Pons (tissue), 1 donor: ENCODE measurements at places on chromosomes 5 and 9.

- no peak for DNase-seq
Observed at GRCh38 chr9:131708226-131709002, 31.5 kb downstream of the RAPGEF1 start.

DNA sequence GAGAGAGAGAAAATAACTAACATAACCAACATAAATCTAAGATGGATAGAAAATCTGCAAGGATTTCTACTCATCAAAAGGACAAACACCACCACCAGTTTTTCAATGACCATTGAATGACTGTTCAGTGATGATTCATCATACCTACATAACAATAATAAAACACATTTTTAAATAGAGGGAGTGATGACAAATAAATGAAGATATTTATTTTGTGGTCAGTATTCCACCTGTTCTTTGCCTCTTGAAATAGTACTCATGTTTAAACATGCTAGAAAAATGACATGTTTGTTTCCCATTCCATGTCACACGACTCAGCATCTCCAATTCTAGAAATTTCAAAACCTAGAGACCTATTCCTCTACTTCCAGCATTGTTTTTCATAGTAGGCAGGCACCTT lies 34.6 kb upstream of the ADAMTS16 start:
- no peak for DNase-seq

DNA sequence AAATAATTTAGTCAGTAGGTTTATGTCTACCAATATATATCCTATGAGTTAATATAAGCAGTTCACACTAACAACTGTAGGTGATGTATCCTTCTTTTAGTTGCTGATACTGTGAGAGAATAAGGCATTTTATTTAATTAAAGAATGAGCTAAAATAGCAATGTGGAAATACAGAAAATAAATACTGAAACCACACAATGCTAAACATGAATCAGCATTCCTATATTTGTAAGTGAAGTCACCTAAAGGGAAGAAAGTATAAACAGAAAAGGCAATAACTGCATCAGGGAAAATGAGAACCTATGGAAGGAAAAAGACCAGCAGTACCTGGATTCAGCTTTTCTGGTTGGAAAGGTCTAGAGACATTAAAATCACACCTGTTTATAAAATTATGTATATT lies 336.0 kb downstream of the PDE4D start:
- DNase-seq = no peak

DNA sequence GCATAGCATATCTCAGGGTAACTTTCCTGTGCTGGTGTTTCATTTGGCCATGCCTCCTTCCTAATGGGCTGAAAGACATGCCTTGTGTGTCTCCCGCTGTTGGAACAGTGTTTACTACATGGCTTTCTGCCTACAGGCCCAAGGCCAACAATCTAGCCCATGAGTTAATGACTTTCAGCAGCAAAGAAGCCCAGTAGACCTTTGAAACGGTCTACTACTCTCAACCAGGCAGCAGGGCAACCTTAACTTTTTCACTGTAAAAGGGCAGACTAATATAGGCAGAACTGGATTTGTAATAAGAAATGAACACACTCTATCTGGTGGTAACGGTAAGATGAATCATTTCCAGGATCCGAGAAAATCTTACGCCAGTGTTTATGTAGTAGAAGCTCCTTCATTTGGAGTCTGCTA lies 21.0 kb downstream of the C5orf15 start:
- DNase-seq = peak; percentile 58

DNA sequence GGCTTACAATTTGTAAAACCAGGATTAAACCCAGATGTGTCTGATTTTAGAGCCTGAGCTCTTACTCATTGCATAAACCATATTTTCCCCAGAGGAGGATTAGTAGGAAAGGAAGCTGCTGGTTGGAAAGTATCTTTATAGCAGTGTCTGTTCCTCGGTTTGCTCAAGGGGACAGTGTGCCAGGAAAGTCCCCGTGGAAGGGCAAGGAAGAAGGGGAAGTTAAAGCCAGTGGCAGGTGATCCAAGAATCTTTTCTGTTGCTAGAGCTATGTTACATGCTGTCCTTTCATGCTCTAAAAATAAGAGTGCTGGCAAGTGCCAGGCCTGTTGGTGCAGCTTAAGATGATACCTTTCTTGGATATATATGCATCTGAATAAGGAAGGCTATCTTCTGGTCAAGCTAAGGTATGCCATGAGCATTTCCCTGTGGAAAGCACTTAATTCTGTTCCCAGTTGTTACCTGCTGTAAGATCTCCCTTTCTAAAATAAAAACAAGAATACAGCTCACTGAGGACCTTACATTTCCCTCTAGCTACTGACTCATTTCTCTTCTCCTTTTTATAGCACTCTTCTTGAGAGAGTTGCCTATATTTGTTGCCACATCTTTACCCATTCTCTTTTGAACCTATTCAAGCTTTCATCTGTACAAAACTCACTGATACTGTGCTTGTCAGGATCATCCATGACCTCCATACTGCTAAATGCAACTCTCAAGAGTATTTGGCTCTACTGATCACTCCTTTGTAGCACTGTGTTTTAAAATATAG lies 8.0 kb downstream of the PDCD1LG2 start:
- no peak for DNase-seq

GRCh38 chr5:53482717-53483638 lies 2.5 kb downstream of the FST start:
- no peak for DNase-seq

- DNase-seq = no peak
Observed at GRCh38 chr5:56360816-56361215, 127.7 kb upstream of the ANKRD55 start.

DNA sequence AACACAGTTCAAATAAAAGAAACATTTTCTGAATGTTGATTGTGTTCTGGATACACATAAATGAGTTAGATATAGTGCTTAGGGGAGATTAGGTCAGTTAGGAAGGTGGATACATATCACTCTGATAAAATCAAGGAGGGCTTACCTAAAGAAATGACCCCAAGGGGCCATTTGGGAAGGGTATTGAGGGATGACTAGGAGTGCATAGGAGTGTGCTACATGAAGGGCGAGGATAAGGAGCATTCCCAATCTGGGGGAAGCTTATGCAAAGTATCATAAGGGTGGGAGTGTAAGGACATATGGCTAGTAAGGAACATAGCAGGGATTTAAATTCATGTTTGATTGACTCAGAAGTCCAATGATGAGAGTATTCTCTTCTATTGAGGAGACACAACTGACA lies 183.6 kb downstream of the NSG2 start:
- DNase-seq = no peak

GRCh38 chr9:75378036-75378435 lies 289.7 kb downstream of the OSTF1 start:
- no peak for DNase-seq

DNA sequence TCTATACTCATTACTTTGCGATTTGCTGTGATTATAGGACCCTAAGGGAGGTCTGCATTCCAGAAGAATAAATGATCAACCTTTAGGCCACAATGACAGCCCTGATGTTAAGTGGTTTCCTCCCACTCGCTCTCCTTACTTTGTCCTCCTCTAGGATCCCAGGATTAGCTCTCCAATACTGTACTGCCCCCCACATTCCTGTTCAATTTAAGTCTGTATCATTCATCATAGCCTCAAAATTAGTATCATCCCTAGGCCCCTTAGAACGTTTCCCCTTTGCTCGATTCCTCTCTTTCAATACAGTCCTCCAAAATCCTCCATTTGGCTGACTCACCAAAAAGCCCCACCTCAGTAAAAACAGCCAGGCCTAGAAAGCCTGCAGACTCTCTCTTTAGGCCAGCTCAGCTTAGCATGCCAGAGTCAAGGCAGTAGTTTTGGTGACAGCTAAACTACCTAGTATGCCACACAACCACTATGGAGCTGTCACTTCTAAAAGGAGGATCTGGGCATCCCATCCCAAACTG lies 24.4 kb downstream of the RNF145 start:
- no peak for DNase-seq

DNA sequence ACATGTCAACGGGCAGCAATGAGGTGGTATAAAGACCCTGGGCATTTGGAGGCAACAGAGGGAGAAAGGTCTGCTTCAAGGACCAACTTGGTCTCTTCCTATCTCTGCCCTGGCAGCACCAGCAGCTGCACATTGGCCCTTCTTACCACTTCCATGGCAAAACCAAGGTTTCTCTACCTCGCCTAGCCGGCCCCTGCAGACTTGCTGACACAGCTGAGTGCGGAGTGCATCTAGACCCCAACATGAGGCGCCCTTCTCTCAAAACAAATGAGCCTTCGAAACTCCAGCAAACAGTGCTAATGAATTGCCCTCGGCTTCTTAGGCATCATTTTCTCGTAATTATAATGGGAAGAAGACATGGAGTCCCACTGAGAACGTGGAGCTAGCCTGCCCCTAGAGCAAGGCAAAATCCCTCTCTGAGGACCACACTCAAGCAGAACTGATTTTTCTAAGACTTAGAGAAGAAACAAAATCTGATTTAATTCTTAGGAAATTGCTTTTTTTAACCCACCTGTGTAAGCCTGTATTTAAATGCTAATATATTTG lies 42.1 kb downstream of the KCNMB1 start:
- no peak for DNase-seq
